ENCODE measurements at places on chromosomes 3 and 15.

GRCh38 chr15:69590932-69591524 lies 138.4 kb downstream of the RPLP1 start:
- DNase-seq, result no peak

GRCh38 chr3:109921509-109921908 lies 584.2 kb upstream of the DPPA4 start:
- no peak for DNase-seq

DNA sequence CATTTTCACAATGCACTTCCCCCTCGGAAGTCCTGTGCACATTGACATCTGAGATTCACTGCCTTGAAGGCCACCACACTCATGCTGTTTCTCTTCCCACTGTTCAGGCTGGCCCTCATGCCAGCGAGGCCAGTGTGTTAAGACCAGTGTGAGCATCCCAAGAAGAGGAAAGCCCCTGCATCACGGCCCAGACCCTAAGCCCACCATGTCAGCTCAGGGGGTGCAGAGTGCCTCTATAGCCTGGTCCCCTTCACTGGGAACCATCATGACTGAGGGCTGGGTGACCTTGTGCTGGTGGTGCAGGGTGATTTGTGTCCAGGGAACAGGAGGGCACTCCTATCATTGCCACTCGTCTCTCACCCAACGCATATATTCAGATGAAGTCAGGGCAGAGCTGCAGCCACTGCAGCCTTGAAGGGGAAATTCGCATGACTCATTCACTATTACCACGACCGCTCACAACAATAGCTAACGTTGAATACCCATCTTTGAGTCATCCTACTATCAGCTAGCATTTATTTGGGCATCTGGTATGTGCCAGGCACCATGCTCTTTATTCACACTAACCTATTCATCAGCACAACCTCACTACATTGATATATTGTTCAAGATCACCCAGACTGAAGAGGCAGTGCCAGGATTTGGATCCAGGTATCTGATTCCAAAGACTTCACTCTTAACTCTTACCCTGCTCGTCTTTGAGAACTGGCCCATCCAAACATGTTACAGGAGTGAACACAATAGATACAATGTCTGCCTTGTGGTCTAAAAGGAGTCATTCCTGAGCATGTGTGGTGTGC lies 58.8 kb upstream of the SLC6A11 start:
- no peak for DNase-seq

- DNase-seq, result no peak
Measured at GRCh38 chr3:139318431-139318816, 25.4 kb upstream of the MRPS22 start.

- no peak for DNase-seq
Measured at GRCh38 chr3:195003893-195004289, 267.1 kb downstream of the XXYLT1 start.

GRCh38 chr3:25532431-25533162 lies 104.5 kb downstream of the RARB start:
- DNase-seq, result no peak

DNA sequence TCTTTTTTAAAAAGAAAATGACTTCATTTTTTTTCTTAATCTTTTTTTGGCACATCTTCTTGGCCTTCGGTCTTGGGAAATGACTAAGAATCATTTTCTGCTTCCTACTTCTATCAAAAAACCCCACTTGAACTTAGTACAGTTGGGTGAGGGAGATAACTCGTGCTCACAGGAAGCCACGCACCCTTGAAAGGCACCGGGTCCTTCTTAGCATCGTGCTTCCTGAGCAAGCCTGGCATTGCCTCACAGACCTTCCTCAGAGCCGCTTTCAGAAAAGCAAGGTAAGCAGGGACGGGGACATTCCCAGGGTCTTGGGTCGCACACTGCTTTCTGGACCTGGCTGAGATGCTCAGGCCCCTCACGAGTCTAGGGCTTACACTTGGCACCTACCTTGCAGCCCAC lies at the start of gene CCR4:
TSS of gene CCR4 (plus strand) at position 235 of the 402 bp plus-strand sequence. CDS start 1,779 bp downstream, outside the sequence.
- no peak for DNase-seq

DNA sequence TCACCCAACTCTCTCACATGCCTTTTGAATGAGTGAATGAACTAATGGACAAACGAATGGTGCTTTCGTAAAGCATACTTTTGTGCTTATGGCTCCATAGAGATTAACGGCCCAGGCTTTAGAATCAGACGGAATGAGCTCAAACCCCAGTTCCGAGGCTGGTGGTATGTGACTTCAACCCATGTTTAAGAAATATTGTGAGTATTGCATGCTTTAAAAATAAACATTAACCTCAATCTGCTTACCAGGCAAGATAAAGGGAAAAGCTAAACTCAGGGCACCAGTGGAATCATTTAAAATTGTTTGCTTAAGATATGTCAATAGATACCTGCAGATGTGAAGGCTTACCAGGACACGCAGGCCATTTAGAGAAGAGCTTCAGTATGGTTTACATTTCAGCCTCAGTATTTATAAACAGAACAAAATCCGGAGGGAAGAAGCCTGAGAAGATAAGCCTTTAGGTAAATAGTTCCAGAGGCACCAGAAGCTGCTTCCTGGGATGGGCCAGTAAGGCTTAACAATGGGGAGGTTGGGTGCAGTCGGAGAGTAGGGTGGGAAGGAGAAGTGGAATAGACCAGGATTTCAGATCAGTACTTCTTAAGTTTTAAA lies 186.4 kb downstream of the ADAMTS9 start:
- no peak for DNase-seq

DNA sequence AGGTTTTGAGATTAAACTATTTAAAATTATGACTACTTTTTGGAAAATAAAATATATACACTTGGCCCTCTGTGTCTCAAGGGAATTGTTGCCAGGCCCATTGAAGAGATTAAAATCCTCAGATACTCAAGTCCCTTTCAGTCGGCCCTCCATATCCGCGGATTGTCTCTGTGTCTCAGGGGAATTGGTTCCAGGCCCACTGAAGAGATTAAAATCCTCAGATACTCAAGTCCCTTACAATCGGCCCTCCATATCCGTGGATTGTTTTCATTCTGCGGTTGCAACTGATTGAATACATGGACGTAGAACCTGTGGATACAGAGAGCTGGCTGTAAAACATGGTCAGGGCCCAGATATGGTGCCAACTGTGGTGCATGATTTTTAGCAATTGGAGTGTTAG lies 15.7 kb upstream of the LRCH3 start:
- DNase-seq, result no peak

DNA sequence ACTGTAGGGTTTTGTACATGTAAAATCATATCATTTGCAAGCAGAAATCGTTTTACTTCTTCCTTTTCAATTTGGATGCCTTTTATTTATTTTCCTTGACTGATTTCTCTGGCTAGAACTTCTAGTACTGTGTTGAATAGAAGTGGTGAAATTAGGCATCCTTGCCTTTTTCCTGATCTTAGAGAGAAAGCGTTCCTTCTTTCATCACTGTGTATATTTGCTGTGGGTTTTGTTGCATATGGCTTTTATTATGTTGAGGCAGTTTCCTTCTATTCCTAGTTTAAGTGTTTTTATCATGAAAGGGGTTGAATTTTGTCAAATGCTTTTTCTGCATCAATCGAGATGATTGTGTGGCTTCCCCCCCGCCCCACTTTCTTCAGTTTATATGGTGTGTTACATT lies 140.9 kb downstream of the ATG7 start:
- no peak for DNase-seq

DNA sequence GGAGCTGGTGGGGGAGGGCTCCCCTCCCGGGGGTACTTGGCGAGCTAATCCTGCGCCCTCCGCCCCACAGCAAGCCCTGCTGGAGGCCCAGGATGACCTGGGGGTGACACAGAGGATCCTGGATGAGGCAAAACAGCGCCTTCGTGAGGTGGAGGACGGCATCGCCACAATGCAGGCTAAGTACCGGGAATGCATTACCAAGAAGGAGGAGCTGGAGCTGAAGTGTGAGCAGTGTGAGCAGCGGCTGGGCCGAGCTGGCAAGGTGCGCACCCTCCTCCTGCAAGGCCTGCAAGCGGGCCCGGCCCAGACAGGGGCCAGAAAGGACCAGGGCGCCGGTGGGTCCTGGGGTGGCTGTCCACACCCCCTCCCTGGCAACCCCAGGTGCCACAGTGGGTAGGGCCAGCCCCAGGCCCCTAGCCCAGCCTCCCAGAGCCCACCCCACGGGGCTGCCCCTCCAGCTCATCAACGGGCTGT lies 56.5 kb downstream of the SEMA3G start:
- DNase-seq, result no peak

DNA sequence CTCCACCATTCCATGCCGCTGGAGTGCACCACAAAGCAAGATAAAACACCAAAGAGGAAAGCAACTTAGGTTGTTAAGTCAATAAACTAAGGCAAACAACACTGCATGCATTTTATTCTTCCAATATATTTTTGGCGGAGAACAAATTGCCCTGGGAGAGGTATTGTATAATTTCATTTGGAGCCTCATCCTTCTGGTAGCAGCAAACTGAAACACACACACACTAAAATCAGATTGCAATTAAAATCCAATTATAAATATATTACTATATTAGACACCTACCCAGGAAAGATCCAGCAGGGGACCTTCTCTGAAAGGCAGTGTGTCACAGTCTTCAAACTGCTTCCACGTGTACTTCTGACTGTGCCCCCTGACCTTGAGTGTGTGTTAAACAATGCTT lies 102.3 kb downstream of the RORA start:
- DNase-seq, result no peak

GRCh38 chr15:96435022-96435421 lies 104.5 kb downstream of the NR2F2 start:
- DNase-seq, result no peak

GRCh38 chr15:40161693-40162391 lies 973 bp downstream of the BUB1B start:
- DNase-seq, result no peak

- DNase-seq, result no peak
Measured at GRCh38 chr3:149553781-149554451, 79.4 kb downstream of the TM4SF4 start.

DNA sequence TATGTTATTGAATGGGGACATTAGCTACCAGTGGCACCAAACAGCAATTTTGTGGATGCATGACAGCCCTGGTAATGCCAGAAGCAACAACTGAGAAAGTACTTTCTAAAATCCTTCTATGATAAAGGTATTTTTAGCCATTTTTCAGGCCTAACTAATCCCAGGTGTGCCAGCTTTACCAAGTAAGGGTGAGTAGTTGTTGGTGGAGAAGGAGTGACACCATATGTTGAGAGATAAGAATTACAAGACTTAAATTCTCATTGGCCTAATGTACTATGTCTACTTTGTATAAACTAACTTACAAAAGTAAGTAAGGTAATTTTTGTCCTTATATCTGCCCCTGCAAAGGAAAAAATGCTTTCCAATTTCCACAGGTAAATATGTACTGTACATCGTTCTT lies 4.1 kb upstream of the COX17 start:
- no peak for DNase-seq

- no peak for DNase-seq
Measured at GRCh38 chr15:53670701-53671100, 88.8 kb downstream of the WDR72 start.

- DNase-seq, result no peak
Measured at GRCh38 chr15:36484038-36484778, 95.2 kb upstream of the CDIN1 start.

Data from stimulated activated CD8-positive, alpha-beta memory T cell treated with anti-CD3 and anti-CD28 coated beads, Interleukin-15, amount 100 ng/mL, for 1 hour (primary cell).